ENCODE measurements at places on chromosomes 4 and X.

- H3K27ac ChIP-seq, result no peak overlapping the region
- H3K27me3 ChIP-seq, result no peaks in the 10 kb centered on the region
- no peak for DNase-seq
- H3K36me3 ChIP-seq, result no peaks in the 10 kb centered on the region
These were observed 3.7 kb downstream of the GABRQ start for GRCh38 chrX:152641256-152641875.

- no peak overlapping the region for H3K4me3 ChIP-seq
- no peaks in the 10 kb centered on the region for H3K27me3 ChIP-seq
- no peak for DNase-seq
- no peaks in the 10 kb centered on the region for H3K4me1 ChIP-seq
These were observed 10.6 kb downstream of the PBDC1 start for GRCh38 chrX:76183289-76184049.

- H3K27me3 ChIP-seq, result no peaks in the 10 kb centered on the region
- no peak overlapping the region for H3K4me3 ChIP-seq
- H3K4me1 ChIP-seq, result peaks cover 11% of the 10 kb centered on the region
- H3K36me3 ChIP-seq, result no peaks in the 10 kb centered on the region
- H3K27ac ChIP-seq, result no peak overlapping the region
- no peak for DNase-seq
These were observed 52.7 kb downstream of the HTT-AS start for GRCh38 chr4:3021627-3022026.

GRCh38 chr4:185399466-185399865 is 2.8 kb downstream of the ANKRD37 start:
- no peaks in the 10 kb centered on the region for H3K27me3 ChIP-seq
- peaks cover 3% of the 10 kb centered on the region for H3K36me3 ChIP-seq
- no peak for DNase-seq
- H3K27ac ChIP-seq, result no peak overlapping the region
- no peak overlapping the region for H3K4me3 ChIP-seq
- no peaks in the 10 kb centered on the region for H3K4me1 ChIP-seq

- H3K4me1 ChIP-seq, result no peaks in the 10 kb centered on the region
- no peaks in the 10 kb centered on the region for H3K27me3 ChIP-seq
- H3K4me3 ChIP-seq, result no peak overlapping the region
- H3K27ac ChIP-seq, result no peak overlapping the region
- DNase-seq, result no peak
These were observed 14.4 kb downstream of the SHROOM4 start for GRCh38 chrX:50799531-50799961.

DNA sequence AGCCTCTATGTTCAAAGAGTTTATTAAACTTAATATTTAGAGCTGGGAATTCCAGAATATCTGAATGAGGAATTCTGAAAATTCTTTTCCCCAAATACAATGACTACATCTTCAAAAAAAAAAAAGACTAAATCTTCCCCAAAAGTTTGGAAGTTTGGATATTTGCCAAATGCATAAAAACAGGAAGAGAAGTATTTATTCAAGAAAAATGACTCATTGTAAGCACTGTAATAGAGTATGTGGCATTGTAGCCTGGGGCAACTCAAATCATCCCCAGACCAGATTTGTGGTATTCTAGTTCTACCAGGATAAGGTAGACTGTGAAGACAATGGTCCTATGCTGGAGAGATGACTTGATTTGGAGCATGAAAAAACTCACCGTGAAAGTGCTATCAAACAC is 78.5 kb upstream of the PDHA2 start:
- peaks cover 14% of the 10 kb centered on the region for H3K4me1 ChIP-seq
- H3K4me3 ChIP-seq, result no peak overlapping the region
- peak; percentile 74 for DNase-seq
- H3K36me3 ChIP-seq, result no peaks in the 10 kb centered on the region
- no peak overlapping the region for H3K27ac ChIP-seq
- H3K27me3 ChIP-seq, result no peaks in the 10 kb centered on the region

GRCh38 chr4:48906206-48907173 is at the start of gene OCIAD2:
Gene OCIAD2 (minus strand): TSS chr4:48906774. CDS start chr4:48904549, 2,225 bp downstream.
- H3K36me3 ChIP-seq, result no peaks in the 10 kb centered on the region
- peak; percentile 67 for DNase-seq
- H3K4me1 ChIP-seq, result peaks cover 21% of the 10 kb centered on the region
- H3K4me3 ChIP-seq, result peak within 1 kb of the TSS; percentile 68
- H3K27me3 ChIP-seq, result no peaks in the 10 kb centered on the region
- H3K27ac ChIP-seq, result peak within 1 kb of the TSS; percentile 61

GRCh38 chr4:170671171-170671570 is 581.4 kb upstream of the AADAT start:
- H3K4me1 ChIP-seq, result no peaks in the 10 kb centered on the region
- no peak overlapping the region for H3K27ac ChIP-seq
- no peaks in the 10 kb centered on the region for H3K36me3 ChIP-seq
- no peaks in the 10 kb centered on the region for H3K27me3 ChIP-seq
- no peak for DNase-seq

GRCh38 chrX:134738986-134739740 is 80.9 kb upstream of the PLAC1 start:
- peaks cover 58% of the 10 kb centered on the region for H3K4me1 ChIP-seq
- no peaks in the 10 kb centered on the region for H3K36me3 ChIP-seq
- no peaks in the 10 kb centered on the region for H3K27me3 ChIP-seq
- H3K27ac ChIP-seq, result no peak overlapping the region
- no peak overlapping the region for H3K4me3 ChIP-seq

- H3K36me3 ChIP-seq, result no peaks in the 10 kb centered on the region
- no peak overlapping the region for H3K27ac ChIP-seq
- no peaks in the 10 kb centered on the region for H3K27me3 ChIP-seq
- H3K4me3 ChIP-seq, result no peak overlapping the region
These were observed 4.6 kb downstream of the FAT4 start for GRCh38 chr4:125319311-125319710.

DNA sequence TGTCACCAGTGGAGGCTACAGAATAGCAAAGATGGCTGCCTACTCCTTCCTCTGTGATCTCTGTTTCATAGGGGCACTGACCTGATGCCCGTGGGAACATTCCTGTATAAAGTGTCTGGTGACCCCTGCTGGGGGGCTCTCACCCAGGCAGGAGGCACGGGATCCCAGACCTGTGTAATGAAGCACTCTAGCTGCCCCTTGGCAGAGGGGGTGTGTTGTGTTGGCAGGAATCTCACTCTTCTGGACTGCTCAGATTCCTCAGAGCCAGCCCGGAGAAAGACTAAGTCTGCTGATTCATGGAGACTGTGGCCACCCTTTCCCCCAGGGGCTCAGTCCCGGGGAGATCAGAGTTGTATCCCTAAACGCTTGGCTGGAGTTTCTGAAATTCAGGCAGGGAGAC is 648.3 kb downstream of the SPRY1 start:
- no peak for DNase-seq
- H3K4me3 ChIP-seq, result no peak overlapping the region
- H3K36me3 ChIP-seq, result no peaks in the 10 kb centered on the region

- H3K4me1 ChIP-seq, result no peaks in the 10 kb centered on the region
- no peaks in the 10 kb centered on the region for H3K27me3 ChIP-seq
- H3K4me3 ChIP-seq, result no peak overlapping the region
These were observed 70.6 kb upstream of the CENPE start for GRCh38 chr4:103268746-103269145.
